ENCODE measurements at places on chromosomes 4 and X.

DNA sequence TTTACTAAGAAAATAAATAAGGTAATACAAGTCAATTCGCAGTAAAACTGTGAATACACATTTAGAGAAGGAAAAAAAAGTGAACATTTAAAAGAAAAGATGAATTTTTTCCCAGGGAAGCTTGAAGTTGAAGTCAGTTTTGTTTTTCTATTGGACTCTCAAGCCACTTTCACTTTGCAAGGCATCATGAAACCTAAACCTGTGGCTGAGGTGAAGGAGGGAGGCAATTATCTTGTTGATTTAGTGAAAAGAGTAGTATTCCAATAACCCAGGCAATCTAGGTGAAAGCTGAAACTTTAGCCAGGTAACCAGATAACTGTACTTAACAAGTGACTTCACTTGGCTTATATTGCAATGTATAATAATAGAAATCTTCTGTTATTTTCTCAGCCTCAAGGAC is 138.6 kb downstream of the HDX start:
- DNase-seq, result no peak

- DNase-seq, result no peak
These were observed 8.9 kb downstream of the LEF1 start for GRCh38 chr4:108159845-108160244.

DNA sequence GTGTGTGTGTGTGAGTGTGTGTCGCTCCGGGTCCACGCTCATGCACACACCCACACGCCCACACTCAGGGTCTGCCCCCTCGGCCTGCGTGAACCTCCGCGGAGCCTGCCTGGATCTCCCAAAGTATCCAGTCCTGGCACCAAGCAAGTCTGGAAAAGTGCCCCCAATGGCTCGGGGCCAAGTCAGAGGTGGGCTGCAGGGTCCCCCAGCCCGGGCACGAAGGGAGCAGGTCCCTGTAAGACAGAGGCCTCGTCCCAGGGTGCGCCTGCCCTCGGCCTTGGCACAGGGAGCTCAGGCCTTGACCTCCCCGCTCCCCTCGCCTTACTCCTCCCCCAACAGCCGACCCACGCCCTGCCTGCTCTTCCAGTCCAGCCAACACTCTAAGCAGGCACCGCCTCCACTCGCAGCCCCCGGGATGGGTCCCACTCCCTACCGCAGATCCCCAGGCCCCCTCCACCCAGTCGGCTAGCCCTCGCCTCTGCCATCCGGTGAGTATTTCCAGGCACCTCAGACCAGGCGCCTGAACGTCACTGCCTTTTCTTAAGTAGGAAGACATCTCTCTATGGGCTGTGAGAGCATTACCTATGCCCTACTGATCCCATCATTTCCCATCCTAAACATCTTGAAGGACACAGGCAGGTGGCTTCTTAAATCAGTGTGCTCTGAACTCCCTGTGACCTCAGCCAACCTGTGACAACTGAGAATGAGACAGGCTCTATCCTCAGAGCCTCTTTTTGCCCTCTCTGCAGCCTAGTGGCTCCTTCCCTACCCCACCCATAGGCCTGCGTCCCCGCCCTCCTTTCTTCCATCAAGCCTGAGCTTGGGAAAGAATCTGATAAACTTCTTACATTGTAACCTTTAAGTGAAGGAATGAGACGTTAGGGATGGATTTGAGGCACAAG is 704 bp downstream of the FAM114A1 start:
- DNase-seq, result no peak

- DNase-seq, result no peak
These were observed 94.9 kb upstream of the MYOZ2 start for GRCh38 chr4:119040694-119041185.

GRCh38 chr4:105088110-105088879 is 58.4 kb upstream of the TET2 start:
- DNase-seq, result no peak

GRCh38 chr4:1504595-1505500 is 98.6 kb upstream of the NKX1-1 start:
- no peak for DNase-seq

GRCh38 chr4:174749091-174749490 is 80.0 kb downstream of the GLRA3 start:
- no peak for DNase-seq

GRCh38 chr4:186948361-186949242 is 224.9 kb upstream of the FAT1 start:
- no peak for DNase-seq

GRCh38 chrX:51047950-51048349 is 137.4 kb downstream of the BMP15 start:
- DNase-seq, result no peak

DNA sequence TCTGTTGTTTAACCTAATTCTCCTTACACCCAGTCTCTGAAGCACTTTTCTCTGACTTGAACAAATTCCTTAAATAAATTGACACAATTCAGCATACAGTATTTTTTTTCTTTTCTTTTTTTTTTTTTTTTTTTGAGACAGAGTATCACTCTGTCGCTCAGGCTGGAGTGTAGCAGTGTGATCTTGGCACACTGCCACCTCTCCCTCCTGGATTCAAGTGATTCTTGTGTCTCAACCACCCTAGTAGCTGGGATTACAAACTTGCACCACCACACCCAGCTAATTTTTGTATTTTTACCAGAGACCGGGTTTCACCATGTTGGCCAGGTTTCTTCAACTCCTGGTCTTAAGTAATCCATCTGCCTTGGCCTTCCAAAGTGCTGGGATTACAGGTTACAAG is 1498.1 kb upstream of the PCDH10 start:
- DNase-seq, result no peak

DNA sequence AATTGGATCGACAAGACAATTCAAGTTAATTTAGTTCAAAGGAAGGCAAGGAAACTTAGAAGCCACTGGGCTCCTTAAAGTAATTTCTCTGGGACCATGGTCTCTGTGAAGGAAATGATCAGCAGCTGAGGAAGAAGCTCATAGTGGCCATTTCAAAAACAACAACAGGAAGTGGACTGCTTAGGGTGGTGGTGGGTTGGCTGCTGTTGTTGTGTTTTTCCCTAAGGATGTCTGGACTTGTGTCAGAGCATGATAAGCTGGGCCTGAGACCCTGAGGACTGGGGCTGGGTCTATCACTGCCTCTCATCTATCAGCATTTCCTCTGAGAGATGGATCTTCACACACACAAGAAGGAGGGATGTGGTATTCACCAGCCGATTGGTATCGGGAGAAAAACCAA is 18.3 kb downstream of the KDR start:
- DNase-seq, result no peak

- DNase-seq, result no peak
These were observed 421.9 kb downstream of the ANKRD50 start for GRCh38 chr4:124290678-124291077.

- DNase-seq, result no peak
These were observed 701.1 kb upstream of the ATOH1 start for GRCh38 chr4:93127489-93127888.

DNA sequence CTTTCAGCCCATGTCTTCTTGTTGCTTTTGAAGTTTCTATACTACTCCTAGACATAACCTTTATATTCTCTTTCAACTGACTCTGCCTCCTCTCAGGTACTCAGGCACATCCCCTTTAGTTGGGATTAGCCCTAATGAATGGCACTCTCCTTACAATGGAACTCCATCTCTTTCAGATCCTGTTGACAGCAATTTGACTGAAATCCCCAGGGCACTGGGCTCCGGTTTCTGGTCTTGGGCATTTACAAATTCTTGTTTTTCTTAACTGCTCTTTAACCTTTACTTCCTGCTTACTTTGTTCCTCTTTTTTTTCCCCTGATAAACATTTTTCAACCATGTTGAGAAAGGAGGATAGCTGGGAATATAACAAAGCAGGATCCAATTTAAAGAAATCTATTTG is 68.9 kb downstream of the ENOX2 start:
- DNase-seq, result no peak

DNA sequence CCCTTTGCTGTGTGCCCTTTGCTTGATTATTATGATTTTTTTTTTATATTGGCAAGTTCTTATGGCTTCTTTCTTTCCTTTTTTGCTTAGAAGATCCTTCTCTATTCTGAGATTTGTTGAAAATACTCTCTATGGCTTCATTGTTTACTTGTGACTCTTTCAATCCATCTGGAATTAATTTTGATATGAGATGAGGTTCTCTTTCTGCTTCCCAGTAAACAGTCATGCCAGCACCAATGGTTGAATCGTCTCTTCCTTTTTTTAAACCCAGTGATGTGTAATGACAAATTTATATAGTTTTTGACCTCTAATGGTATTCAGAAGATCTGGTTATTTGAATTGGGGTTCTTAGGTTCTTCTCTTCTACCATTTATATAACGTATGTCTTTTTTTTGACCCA is 121.8 kb downstream of the ARHGAP10 start:
- DNase-seq, result no peak

GRCh38 chr4:79757600-79757999 is 315.4 kb downstream of the ANTXR2 start:
- no peak for DNase-seq

- no peak for DNase-seq
These were observed 61.0 kb upstream of the FTHL17 start for GRCh38 chrX:31132821-31133241.

- DNase-seq, result no peak
These were observed 356.0 kb upstream of the RASGEF1B start for GRCh38 chr4:81827577-81828202.

GRCh38 chr4:76568262-76568661 is 133.2 kb downstream of the SHROOM3 start:
- no peak for DNase-seq

DNA sequence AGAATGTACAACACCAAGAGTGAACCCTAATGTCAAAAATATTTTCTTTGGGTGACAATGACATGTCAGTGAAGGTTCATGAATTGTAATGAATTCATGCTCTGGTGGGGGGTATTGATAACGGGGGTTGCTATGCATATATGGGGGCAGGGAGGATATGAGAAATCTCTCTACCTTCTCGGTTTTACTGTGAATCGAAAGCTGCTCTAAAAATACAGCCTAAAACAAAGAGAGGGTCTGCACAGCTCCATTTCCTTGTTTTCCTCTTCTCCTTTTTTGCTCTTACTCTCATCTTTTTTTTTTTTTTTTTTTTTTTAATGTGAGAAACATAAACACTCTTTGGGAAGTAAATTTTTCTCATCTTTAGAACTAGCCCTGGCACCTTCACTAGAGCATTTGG is 85.8 kb downstream of the DCTD start:
- no peak for DNase-seq

DNA sequence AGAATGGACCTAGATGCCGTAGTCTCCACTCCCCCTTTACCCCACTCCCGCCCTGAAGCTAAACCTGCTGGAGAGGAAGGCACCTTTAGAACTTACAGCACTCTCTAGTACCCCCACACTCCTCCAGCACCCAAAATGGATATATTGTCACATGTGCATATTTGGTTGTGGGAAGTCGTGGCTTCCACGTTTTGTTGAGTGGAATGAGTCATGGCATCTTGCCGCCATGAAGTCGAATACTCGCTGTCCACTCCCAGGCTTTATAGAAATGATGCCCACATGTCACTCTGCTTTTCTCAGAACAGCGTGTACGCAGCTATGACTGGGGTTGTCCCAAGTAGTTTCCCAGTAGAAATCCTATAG is 545 bp downstream of the ABCE1 start:
- DNase-seq, result no peak

DNA sequence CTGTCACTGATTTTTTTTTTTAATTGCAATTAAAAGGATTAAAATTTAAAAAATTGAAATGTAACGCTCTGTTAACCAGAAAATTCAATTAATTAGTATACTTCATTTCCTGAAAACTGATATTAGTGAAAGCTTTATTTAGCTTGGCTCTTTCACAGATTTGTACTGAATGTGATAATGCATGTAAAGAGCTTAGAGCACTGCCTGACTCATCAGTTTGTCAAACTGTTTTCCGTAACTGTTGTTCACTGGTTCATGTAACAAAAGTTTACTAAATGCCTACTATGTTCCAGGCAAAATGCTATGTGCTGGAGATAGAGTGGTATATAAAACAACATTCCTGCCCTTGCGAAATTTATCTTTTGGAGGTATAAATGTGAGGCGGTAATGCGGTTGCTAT is 471.7 kb downstream of the SH2D1A start:
- no peak for DNase-seq

GRCh38 chr4:84110040-84110439 is 389.1 kb downstream of the NKX6-1 start:
- DNase-seq, result no peak

DNA sequence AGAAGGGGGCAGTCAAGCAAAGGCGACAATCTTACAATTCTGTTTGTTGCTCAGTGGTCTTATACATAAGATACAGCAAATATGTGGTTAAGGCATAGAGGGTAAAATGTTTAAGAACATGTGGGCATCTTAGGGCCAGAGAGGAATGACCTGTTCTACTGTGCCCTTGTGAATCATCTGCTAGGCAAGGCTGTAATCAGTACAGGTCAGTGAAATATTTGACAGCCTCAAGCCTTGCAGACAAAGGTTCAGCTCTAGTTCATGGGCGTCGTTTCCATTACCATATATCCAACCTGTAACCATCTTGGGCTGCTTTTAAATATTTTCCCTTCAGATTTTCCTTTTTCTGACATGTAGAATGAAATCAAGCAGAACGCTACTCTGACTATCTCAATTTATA is 37.3 kb downstream of the AGA start:
- no peak for DNase-seq

GRCh38 chrX:17413228-17413627 is 38.2 kb downstream of the NHS start:
- no peak for DNase-seq

DNA sequence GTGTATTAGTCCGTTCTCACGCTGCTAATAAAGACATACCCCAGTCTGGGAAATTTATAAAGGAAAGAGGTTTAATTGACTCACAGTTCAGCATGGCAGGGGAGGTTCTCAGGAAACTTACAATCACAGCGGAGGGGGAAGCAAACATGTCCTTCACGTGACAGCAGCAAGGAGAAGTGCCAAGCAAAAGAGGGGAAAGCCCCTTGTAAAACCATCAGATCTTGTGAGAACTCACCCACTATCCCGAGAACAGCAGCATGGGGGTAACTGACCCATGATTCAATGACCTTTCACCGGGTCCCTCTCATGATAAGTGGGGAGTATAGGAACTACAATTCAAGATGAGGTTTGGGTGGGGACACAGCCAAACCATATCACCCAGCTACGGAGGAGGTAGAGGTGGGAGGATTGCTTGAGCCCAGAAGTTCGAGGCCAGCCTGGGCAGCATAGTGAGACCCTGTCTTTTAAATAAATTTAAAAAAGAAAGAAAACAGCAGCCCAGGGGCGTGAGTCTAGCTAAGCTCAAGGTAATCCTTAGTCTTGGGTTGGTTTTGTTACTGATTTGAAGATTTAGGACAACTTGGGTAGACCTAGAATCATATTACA is 46.4 kb upstream of the TMEM131L start:
- DNase-seq, result no peak

GRCh38 chr4:74012130-74012529 is 13.7 kb upstream of the CXCL5 start:
- no peak for DNase-seq

DNA sequence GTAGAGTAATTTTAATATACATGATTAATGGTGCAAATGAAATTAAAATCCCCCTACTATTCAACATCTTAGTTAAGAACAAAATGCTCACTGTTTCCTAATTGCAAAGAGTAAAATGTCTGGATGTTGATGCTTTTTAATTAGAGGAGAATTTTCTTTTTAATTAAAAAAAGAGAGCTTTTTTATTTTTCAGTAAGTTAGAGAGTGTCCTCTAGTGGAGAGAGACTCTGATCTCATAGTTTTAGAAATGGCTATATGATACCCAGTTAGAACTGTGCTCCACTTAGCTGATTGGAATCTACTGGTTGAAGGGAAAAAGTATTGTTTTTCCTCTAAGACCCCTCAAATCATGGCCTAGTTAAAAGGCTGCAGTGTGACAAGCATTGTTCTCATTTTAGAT is 312.0 kb upstream of the MAGEB2 start:
- no peak for DNase-seq

All from activated T-helper 1 cell treated with anti-CD3 and anti-CD28 coated beads, Interleukin-2, amount 50 U/mL, for 16 hours (primary cell).